NCI-H1436 treated with DMSO at 0.1 percent for 48 hours (cell line): ENCODE measurements at places on chromosomes 2 and 18.

DNA sequence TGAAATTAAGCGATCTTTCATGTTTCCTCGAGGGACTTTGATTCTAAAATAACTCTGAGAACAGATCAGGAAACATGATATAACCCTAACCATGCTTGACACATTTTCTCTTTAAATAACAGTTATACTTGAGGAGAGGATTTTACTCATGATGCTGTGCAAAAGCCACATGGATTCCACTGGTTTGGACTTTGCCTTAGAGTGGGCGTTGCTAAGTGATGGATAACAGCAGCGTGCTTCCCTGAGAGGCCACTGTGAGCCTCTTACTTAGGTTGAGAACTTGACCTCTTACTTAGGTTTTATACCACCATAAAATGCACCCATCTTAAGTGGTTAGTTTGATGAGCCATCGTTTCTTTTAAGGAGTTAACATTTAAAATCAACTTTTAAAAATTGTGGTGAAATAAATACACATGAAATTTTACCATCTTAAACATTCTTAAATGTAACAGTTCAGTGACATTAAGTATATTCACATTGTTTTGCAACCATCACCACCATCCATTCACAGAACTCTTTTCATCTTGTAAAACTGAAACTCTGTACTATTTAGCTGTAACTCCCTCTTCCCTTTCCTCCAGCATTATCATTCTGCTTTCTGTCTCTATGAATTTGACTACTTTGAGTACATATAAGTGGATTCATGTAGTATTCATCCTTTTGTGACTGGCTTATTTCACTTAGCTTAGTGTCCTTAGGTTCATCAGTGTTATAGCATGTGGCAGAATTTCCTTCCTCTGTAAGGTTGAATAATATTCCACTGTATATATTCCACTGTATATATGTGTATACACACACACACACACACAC lies 22.6 kb downstream of the ANXA4 start:
- no peak for DNase-seq

- no peak for DNase-seq
Measured at GRCh38 chr18:58407649-58408407, 221.1 kb downstream of the ALPK2 start.

GRCh38 chr2:170747921-170748320 lies 22.3 kb upstream of the ERICH2 start:
- DNase-seq: no peak

GRCh38 chr2:120908314-120908975 lies 172.8 kb downstream of the GLI2 start:
- no peak for DNase-seq

- no peak for DNase-seq
Measured at GRCh38 chr2:62736899-62737559, 31.5 kb downstream of the EHBP1 start.

- no peak for DNase-seq
Measured at GRCh38 chr2:223696719-223697118, 94.6 kb upstream of the SCG2 start.

- DNase-seq: no peak
Measured at GRCh38 chr2:211745295-211746097, 793.1 kb downstream of the ERBB4 start.

- no peak for DNase-seq
Measured at GRCh38 chr18:76441002-76441667, 53.9 kb downstream of the ZNF516 start.

GRCh38 chr2:28364610-28365009 lies 28.0 kb upstream of the FOSL2 start:
- DNase-seq: no peak

DNA sequence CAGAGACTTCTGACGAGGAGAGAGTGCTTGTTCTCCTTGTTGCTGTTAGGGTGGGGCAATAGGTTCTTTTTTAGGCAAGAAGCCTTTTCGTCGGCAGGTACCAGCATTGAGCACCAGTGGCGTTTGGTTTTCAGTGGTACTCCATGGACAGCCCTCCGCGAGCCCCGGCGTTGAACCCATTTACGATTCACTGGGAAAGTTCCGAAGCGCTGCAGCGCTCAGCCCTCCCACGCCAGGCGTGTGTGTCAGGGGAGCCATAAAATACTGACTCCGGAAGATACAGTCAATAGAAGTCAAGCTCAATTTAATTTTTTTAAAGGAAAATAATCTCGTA lies 494 bp upstream of the ROCK1 start:
- no peak for DNase-seq

DNA sequence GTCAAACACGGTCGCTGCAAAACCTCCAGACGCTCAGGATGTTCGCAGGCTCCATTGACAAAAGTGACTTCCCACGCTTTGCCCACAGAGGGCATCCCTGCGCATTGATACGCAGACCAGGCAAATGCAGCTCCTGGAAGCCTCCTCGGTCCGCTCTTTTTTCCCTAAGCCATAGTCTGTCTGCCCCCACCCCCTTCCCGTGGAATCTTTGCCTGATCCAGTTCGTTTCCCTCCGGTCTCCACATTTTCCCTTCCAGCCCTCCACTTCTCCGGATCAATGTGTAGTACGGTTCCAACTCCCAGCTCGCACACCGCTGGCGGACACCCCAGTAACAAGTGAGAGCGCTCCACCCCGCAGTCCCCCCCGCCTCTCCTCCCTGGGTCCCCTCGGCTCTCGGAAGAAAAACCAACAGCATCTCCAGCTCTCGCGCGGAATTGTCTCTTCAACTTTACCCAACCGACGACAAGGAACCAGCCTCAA lies at the start of gene DCC:
Gene DCC (plus strand): TSS at position 307 of the 481 bp plus-strand sequence. CDS start 591 bp downstream, outside the sequence.
- DNase-seq: no peak

- no peak for DNase-seq
Measured at GRCh38 chr2:183010112-183010511, 28.1 kb downstream of the NCKAP1 start.

DNA sequence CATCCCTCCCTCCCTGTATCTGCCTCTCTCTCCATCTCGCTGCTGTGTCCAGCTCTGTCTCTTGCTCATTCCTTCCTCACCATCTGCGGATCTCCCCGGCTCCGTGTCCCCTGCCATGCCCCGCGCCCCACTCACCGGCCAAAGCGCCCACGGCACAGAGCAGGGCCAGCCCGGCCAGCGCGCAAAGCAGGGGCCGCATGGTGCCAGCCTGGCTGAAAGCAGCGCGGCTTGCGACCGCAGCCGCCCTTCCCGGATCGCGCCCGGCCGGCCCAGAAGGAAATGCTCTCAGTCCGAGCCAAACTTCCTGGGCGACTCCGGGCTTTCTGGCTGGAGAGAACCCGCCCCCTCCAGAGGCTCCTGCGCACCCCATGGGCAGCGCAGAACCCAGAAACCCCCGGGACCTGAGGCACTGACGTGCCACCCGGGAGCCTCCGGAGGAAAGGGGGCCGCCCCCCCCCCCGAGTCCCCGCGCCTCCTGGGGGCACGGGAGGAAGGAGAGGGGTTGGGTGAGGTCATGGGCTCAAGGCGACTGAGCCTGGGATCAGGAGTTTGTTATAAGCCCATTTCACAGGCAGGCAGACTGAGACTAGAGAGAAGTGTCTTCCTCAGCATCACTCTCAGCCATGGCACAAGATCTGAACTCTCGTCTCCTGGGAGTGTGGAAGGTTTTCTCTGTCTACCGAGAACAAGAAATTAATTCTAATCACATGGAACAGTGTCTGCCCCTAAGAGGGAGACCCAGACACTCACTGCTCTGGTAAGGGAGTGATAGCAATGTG lies 45.2 kb upstream of the RAB6C start:
- no peak for DNase-seq

DNA sequence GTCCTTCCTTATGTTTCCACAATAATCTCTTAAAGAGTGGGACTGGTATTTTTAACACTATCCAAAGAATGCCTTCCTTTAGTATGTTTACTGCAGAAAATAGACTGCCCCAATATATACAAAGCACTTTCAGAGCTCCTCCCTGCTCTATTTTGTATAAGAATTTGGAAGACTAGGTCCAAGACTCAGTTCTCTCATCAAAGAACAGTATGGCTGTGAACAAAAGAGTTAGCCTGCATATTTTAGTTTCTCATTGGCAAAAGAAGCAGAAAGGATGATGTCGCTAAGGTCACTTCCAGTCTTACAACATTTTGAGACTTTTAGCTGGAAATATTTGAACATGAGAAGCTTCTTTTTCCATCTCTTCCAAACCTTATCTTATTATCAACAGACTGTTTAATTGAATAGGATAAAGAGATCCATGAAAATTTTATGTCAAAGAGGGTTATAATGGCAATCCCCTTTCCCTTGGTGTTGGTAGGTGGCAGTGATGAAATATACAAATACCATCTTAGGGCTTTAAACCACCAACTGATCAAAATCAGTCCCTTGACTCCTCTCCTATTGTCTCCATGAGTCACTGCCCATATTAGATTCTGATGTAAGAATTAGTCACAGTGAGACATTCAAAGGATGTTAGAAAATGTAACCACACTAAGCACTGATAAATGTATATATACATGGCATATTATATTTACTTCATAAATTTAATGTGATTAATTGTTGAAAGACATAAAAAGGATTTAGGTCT lies 266.9 kb upstream of the DSEL start:
- no peak for DNase-seq

GRCh38 chr18:74870950-74871349 lies 273.3 kb downstream of the ZNF407 start:
- DNase-seq: no peak

- no peak for DNase-seq
Measured at GRCh38 chr2:100891906-100892642, 72.1 kb downstream of the NPAS2 start.

- no peak for DNase-seq
Measured at GRCh38 chr18:76894566-76895346, 72.4 kb downstream of the ZNF236 start.

DNA sequence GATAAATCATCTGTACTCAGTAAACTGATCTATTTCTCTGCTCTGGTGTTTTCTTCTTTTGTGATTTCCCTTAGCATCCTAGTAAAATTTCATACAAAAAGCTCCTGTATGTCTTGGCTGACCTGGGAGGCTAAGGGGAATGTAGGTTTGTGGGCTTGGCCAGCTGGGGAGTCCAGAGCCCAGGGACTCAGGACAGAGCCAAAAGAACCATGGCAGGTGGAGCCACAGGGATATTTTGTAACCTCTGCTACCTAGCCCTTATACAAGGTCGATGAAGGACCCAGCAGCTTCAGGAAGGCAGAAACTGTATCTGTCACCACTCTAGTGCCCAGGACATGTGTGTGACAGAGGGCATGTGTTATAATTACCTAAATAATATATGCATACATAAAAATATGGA lies 22.7 kb upstream of the ZCCHC2 start:
- no peak for DNase-seq

GRCh38 chr2:204145791-204146190 lies 209.2 kb downstream of the ICOS start:
- no peak for DNase-seq

DNA sequence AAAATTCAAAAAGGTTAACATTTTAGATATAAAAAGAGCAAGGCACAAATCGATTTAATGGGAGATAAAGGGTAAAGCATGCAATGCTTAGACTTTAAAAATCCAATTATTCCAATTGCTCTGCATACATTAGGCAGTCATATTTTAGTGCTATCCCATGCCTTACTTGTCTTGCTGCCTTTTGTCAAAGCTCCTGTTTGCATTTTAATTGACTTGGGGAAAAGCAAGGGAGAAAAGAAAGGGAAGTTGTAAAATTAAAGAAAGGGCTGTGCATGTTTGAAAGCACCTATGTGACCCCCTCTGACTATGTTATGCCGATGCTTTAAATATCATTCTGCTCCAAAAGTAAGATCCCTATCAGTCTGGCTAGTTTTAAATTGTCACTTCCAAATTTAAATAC lies 193.7 kb upstream of the VWC2L start:
- DNase-seq: no peak

- DNase-seq: no peak
Measured at GRCh38 chr2:1141079-1141478, 190.4 kb downstream of the SNTG2 start.

GRCh38 chr2:216139884-216140283 lies 30.7 kb downstream of the XRCC5 start:
- DNase-seq: no peak

GRCh38 chr2:203983064-203983715 lies 46.6 kb downstream of the ICOS start:
- no peak for DNase-seq

- no peak for DNase-seq
Measured at GRCh38 chr2:136207030-136207623, 89.2 kb upstream of the CXCR4 start.

DNA sequence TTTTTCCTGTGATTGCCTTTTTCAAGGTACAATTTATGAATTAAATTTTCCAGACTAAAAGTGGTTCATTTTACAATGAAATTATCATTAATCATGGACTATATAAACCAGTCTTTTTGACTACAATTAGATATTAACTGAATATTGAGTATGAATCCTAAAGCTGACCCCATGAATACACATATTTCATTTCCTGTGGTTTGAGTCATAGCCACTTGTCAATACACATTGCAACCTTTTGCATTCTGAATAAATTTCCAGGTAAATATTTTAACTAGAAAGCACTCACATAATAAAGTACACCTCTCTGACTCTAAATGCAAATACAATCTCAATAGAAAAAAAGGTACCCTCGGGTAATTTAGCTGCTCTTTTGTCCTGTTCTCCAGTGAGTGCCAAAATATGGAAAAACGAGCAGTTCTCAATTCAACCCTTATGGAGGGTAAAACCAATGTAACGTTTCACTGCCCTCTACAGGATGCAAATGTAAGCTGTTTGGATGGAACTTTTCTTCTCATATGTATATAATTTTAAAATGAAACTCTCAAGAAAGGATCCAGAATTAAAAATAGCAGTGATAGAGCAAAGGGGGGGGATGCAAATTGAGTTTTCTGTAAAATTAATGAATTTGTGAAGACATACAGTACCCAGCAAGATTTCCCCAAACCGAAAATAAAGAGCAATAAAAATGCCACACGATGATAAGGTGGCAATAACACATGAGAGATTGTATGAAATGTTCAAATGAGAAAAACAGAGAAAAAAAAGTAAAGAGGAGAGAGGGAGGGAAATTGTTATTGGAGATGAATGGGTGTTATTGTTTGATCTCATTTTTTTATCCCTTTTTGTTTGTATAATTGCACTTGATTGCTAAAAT lies 1795.7 kb upstream of the PIK3C3 start:
- DNase-seq: peak; percentile 70

- no peak for DNase-seq
Measured at GRCh38 chr2:168515502-168515901, 59.4 kb downstream of the CERS6 start.

GRCh38 chr2:172451923-172452322 lies 24.5 kb downstream of the ITGA6 start:
- no peak for DNase-seq

DNA sequence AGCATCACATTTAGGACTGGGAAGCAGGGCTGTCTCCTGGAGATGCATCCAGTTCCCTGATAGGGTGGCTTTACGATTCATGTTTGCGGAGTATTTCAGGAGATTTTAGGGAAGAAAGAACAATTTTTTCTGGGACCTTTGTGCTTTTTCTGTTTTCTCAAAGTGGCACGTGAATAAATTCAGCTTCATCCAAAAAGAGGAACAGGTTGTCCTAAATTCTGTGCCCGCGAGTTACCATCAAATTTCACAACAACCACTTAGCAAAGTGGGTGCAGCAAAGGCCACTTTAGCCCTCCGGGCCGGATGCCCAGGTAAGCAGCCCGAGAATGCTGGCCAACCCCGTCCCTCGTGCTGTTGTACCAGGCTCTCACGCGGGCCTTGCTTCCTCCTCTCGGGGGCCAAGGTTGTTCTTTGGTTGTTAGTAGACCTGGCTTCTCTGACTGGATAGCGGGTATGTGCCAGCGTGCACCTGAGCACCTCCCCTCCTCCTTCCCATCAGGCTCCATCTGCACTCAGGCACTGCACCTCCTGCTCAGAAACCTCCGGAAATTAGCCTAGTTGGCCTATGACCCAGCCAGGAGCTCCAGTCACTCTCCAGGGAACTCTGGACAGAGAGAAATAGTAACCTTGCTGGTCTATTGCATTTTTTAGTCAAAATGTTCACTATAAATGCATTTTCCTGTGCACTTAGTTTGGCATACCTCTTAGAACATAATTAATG lies 83.0 kb downstream of the CMPK2 start:
- DNase-seq: no peak
